ENCODE measurements at places on chromosomes 16 and 17. TPM values are rescaled to one million over a fixed set of nuclear protein-coding genes. Genes with fewer than 3 reads are reported as not detected.

The HNF1B gene
- total RNA-seq: not detected

The RASL10B gene
- total RNA-seq: 0.10 TPM

The APRT gene
- total RNA-seq: 140 TPM

The SLC6A2 gene
- total RNA-seq: not detected

DNA sequence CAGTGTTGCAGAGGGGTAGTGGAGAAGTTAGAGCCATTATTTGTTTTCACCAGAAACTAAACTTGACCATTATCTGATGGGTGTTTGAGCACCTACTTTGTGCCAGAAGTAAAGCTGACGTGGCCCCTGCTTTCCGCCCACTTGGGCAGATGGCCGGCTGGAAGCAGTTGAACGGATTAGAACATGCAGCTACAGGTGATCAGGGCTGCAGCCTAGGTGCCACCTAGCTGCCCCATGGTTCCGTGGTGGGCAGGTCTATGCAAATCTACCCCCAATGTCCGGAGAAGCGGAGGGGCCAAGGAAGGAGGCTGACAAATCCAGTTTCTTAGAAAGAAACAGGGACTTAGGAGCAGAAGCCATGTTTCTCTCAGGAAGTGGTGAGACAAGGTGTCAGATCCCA, 62.7 kb downstream of the B9D1 start:
- no peak for DNase-seq

- no peak for DNase-seq
Observed at GRCh38 chr16:71852158-71852557, 6.4 kb downstream of the ATXN1L start.

DNA sequence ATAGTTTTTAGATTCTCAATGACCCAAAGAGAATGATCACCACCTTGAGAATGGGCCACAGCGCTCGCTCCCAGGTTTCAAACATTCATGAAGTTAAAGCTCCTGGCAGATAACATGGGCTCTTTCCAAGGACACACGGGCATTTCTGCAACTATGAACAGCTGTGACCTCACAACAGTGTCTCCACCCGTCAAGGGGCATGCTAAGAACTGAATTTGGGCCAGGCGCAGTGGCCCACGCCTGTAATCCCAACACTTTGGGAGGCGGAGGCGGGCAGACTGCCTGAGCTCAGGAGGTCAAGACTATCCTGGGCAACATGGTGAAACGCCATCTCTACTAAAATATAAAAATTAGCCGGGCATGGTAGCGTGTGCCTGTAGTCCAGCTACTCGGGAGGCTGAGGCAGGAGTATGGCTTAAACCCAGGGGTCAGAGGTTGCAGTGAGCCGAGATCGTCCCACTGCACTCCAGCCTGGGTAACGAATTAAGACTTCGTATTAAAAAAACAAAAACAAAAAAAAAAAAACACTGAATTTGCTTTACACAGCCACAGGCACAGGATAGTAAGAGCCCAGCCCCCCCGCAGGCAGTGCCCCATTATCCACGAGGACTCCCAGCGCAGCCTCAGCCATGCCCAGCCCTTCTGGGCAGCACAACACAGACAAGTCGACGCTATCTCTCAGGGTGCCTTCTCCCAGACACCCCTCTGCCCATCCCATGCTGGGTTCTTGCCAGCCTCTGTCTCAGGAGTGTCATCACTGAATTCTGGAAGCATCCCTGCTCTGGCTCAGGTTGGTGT, 7.2 kb downstream of the USP7 start:
- no peak for DNase-seq

- peak; percentile 57 for DNase-seq
Observed at GRCh38 chr17:43880420-43880991, 26.8 kb downstream of the MPP2 start.

- no peak for DNase-seq
Observed at GRCh38 chr17:43216762-43217613, 5.3 kb downstream of the TMEM106A start.

Data from activated CD8-positive, alpha-beta T cell treated with anti-CD3 and anti-CD28 coated beads, Interleukin-2, amount 10 ng/mL, durations not matched to agents 7 days and 5 days (primary cell).